NCI-H524 treated with DMSO at 0.1 percent for 48 hours (cell line): ENCODE measurements at places on chromosomes 11 and 22.

- no peak for DNase-seq
These were observed 10.0 kb upstream of the MYRF start for GRCh38 chr11:61742391-61742790.

- DNase-seq: no peak
These were observed 22.0 kb downstream of the RSPH14 start for GRCh38 chr22:23119494-23120414.

DNA sequence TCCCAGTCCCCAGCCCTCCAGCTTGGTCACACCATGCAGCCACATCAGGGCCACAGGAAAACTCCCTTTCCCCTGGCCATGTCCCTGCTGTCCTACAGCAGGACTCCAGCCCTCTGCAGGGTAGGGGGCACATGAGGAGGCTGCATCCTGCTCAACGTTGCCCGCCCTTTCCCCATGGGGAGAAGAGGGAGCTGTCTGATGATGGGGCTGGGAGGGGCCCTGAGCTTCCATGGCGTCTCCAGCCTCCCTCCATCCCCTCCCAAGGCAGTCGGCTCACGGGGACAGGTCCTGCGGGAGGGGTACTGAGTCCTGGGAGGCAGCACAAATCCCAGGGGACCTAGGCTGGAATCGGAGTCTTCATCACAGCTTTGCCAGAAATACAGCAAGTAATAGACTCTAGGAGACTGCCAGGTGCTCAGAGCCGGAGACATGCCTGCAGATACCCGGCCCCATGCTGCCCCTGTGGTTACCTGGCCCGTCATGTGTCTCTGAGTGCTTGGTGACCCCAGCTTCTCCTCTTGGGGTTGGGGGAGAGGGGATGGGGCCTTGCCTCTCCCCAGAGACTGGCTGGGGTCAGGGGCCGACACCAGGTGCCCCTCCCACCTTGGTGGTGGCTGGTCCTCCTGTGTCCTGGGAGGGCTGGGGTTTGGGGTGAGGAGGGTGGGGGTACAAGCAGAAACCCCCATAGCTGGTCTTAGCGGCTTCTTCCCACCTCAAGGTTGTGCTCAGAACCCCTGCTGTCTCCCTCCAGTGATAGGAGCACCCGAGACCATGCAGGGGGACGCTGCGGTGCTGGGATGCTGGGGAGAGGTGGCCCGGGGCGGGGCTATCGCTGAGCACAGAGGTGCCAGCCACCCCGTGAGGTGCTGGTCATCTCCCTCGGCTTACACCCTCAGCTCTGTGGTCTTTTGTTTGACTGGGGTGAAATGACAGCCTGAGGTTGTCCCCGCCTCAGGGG, 2.3 kb downstream of the MRGPRE start:
- no peak for DNase-seq

GRCh38 chr22:40033586-40034380, 39.0 kb downstream of the FAM83F start:
- no peak for DNase-seq

GRCh38 chr11:25200925-25201324, 704.1 kb downstream of the LUZP2 start:
- DNase-seq: no peak

DNA sequence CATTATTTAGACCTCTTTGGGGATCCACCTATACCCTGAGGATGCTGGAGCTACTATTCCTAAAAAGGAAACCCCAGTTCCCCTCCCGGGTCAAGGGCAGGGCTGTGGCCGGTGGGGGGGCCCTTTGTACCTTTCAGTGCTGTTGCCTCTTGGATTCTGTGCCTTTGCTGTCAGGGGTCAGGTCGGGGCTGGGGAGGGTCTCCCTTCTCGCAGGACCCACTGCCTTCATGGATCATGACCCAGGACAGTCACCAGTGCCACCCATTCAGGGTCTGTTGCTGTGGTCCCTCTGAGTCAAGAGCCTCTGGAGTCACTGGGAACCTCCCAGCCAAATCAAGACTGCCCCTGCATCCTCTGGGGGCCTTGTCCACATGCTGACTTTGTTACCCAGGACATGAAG, 78.1 kb upstream of the CCND1 start:
- no peak for DNase-seq

DNA sequence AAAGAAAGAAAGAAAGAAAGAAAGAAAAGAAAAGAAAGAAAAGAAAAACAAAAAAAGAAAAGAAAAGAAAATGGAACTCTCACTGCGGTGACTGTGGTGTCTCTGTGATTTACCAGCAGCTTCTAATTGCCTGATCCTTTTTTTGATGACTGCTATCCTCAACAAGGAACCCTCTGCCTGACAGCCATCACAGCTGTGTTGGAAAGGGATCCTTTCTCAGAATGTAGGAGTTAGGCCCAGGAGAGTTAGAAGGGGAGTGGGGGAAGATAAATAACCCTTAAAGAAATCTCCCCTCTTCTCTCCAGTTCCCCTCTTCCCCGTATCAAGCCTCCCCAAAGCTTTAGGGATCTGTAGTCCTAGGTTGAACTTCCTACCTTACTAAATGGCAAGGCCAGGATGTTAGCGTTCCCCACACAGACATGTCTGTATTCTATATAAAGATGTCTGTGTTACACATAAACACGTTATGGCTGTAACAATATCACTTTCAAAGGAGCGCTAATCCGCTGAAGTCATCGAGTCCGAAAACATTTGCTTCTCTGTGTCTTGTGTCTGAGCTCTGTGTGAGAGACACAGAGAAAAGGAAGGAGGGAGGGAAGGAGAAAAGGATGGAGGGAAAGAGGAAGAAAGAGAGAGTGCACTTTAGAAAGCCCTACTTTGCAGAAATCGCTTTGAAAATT, 26.8 kb upstream of the WT1 start:
- no peak for DNase-seq

DNA sequence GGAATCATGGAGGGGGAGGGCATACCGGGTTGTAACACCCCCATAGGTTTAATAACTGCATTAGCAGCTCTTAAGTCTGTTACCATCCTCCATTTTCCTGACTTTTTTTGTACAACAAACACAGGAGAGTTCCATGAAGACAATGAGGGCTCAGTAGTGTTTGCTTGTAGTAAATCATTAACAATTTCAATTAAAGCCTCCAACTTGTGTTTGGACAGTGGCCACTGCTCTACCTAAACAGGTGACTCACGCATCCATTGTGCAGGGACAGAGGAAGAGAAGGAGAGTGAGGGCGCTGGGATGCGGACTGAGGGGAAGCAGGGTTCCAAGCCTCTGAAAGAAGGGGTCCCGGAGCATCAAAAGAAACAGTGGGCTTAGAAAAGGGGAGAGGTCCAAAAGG, 21.3 kb upstream of the MTNR1B start:
- DNase-seq: no peak

DNA sequence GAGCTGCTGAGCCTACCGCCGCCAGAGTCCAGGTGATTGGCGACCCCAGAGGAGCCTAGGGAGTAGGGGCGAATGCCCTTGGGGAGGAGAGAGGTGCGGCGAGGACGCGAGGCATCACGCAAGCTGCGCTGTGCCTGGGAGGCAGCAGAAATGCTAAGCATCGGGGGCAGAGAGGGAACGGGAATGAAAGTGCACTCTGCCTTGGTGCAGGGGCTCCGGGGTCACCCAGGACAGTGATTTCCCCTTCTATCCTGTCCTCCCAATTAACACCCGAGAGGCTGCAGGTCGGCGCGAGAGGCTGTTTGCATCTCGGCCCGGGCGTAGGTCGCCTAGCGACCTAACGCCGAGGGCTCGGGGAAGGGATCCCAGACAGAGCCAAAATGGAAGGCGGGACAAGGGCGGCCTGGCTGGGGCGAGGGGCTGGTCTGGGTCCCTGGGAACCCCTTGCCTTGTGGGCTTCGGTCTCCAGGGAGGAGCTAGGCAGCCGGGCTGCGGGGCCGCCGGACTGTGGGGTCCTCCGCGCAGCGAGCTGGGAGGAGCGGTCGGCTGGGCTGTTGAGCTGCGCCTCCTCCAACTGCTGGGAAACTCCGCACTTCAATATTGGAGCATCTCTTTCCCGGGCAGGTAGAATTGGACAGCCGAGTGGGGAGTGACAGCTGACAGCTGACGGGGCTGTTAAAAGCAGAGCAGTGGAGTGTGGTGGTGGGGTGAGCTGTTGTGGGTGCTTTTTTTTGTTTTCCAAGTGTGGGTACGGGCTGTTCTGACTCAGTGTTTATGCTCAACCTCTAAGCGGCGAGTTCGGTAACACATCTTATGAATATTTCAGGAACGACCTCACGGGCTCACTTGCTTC, 657 bp downstream of the ELMOD1 start:
- no peak for DNase-seq

- no peak for DNase-seq
These were observed 77.8 kb upstream of the LINC01488 start for GRCh38 chr11:69403556-69404215.
